Stimulated activated CD8-positive, alpha-beta memory T cell treated with anti-CD3 and anti-CD28 coated beads, Interleukin-12 subunit alpha, Interleukin-12 subunit beta, amount 100 ng/mL, for 1 hour (primary cell): ENCODE measurements at places on chromosomes 3 and 15.

DNA sequence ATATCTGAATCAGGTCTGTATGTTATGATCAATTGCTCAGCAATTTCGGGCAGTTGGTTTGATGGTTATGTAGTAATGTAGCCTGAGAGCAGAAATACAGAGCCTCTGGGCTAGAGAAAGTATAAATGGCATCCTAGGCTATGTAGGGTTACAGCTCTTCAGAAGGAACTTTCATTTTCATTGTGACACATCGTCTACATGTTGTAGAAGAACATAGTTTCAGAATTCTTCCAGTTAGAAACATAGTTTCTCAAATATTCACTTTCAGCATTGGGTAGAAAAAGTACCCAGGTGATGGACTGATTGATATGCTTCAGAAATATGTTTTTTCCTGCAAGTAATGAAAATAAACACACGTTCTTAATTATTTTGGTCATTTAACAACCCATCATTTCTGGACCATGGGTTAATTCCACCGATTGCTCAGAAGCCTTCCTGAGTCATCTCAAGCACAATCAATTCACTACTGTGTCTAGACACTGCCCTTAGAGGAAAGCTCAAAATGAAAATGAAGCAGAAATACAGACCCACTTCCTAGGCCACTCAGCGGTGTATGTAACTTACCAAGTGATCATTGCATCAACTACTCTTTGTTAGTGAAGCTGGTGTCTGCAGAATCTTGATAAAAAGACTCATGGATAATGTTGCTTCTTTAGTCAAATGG, 88.8 kb upstream of the TSEN2 start:
- no peak for DNase-seq

DNA sequence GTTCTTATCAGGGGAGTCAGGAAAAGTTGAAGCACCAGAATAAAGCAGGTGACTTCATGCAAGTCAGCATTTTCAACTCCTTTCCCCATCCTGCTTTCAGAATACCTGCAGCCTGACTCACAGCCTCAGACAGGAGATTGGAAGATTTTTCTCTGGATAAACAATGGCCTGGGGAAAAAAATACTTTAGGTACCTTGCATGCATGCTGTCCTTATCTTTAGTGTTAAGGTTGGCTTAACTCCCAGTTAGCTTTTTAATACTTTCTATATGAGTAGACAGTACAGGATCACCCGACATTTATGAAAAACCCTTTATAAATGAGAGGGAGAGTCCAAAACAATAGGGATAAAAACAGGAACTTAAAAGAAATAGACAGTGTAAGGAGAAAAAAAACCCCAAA, 53.6 kb downstream of the PAK2 start:
- no peak for DNase-seq

- DNase-seq, result no peak
These were observed 7.6 kb upstream of the COL8A1 start for GRCh38 chr3:99630815-99631214.

GRCh38 chr3:114666623-114667022, 372.8 kb downstream of the TIGIT start:
- DNase-seq, result no peak

GRCh38 chr3:41726891-41727290, 235.0 kb downstream of the ULK4 start:
- DNase-seq, result no peak

DNA sequence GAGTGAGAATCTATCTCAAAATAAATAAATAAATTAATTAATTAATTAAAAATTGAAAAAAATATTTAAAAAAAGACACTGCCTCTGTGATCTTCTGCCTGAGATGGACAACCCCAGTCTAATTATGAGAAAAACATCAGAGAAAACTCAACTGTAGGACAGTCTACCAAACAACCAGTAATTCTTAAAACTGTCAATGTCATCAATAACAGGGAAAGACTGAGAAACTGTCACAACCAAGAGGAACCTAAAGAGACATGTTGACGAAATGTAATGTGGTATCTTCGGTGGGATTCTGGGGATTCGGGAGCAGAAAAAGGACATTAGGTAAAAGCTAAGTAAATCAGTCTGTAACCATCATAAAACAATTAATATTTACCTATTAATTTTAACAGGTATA, 265.4 kb upstream of the LMCD1 start:
- no peak for DNase-seq

- DNase-seq, result no peak
These were observed 56.0 kb upstream of the MME start for GRCh38 chr3:155024006-155024638.

DNA sequence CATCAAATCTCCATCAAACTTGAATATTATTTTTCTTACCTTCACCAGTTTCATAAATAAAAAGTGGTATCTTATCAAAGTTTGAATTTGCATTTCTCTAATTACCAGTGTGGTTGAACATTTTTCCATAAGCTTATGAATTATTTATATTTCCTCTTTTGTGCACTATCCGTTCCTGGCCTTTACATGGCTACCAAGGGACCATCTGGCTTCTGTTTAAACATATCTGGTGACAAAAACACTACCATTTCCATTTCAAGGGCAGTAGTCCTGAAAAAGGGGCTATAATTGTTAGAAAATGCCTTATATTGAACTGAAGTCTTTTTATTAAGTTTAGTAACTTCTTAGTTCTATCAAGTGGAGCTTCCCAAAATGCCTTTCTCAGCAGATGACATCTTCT, 44.3 kb upstream of the TM4SF4 start:
- DNase-seq, result no peak

- no peak for DNase-seq
These were observed 31.6 kb downstream of the TAMM41 start for GRCh38 chr3:11815111-11815510.

GRCh38 chr15:51240066-51240465, 98.3 kb downstream of the CYP19A1 start:
- DNase-seq, result no peak

- no peak for DNase-seq
These were observed 72.7 kb upstream of the FAM174B start for GRCh38 chr15:92728266-92728665.

DNA sequence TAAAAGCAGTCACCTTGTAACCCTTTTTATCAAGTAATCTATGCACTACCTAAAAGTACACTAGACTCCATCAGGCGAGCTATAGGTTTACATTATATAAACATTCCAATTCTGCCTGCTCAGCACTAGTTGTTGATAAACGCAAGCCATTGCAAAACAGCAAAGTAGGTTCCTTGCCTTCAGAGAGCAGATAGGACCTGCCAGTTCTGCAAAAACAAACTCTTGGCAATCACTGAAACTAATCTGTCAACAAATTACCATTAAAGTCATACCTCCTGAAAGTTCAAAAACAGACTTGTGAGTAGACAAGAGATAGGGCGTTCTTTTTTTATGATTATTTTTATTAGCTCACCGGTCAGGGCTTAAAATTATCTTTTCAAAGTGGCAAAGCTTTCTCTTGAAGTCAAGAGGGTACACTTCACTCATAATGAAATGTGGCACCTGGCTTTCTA, 392.5 kb downstream of the FOXP1 start:
- no peak for DNase-seq

GRCh38 chr15:40534371-40534770, 30.5 kb downstream of the CCDC32 start:
- DNase-seq, result no peak

DNA sequence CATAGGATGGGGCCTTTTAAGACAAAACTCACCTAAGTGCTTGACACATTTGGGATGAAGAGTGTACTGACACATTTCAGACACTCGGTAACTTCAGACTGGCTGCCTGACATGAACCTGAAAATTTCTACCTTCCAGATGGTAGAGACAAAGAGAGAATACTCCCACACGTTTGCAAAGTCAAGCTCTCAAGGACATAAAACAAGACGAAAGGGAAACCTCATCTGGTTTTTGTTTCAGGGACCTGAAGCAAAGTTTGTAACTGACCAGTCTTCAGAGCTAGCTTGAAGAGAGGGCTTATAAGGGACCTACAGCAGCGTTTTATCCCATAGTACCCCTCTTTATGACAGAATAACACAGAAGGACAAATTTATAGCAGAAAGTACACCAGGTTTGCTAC, 41.9 kb downstream of the ZNF621 start:
- DNase-seq, result no peak

DNA sequence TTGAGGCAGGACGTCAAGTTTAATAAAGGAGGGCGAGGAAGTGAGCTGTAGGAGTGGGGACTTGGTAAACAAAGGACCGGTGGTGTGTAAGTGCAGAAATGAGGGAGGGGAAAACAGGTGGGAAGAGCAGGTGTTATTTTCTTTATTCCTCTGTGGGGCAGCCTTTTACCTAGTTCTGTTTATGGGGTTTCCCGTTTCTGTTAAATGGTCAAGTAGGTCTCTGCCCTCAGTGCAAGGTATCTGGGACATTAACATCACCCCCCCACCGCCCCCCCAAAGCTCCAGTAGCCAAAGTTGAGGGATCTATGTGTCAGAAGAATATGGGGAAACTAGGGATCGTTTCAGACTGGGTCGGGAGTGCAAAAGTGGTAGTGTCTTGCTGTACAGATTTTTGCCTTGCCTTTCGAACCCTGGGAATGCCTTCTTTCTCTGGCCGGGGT, 893 bp downstream of the MGA start:
- DNase-seq, result no peak

GRCh38 chr15:78070049-78070700, 7.3 kb downstream of the TBC1D2B start:
- no peak for DNase-seq
